ENCODE measurements at places on chromosomes 3 and 15.

- no peak for DNase-seq
Observed at GRCh38 chr3:14552717-14553116, 12.6 kb upstream of the GRIP2 start.

GRCh38 chr15:29589975-29590374 is 232.3 kb downstream of the TJP1 start:
- DNase-seq: no peak

DNA sequence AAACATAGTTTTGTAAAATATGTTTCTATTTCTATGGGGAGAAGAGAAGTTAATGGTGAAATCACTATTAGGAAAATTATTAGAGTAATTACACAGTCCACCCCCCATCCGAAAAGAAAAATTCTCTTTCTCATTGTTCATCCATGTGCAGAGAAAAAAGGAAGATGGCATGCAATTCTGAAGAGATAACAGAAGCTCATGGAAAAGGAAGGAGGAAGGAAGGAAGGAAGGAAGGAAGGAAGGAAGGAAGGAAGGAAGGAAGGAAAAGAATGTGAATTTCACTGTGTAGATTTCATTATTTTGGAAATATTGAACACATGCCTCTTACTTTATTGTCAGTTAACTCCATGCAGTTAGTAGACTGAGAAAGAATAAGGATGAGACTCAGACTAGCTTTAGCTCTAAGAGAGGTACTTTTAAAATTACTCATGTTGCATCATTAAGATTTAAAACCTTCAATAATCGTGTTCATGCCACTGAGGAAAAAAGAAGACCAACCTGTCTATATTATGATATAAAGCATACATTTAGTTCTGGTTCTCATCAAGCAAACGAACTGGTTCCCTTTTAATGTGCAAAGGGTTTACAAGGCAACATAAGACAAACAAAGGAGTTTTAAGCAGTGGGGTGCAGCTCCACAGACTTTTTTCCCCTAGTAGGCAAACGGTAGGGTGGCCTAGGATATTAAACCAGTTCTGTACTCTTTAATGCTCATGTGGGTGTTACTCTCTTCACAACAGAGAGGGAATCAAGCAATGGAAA is 379.6 kb downstream of the FOXP1 start:
- no peak for DNase-seq

DNA sequence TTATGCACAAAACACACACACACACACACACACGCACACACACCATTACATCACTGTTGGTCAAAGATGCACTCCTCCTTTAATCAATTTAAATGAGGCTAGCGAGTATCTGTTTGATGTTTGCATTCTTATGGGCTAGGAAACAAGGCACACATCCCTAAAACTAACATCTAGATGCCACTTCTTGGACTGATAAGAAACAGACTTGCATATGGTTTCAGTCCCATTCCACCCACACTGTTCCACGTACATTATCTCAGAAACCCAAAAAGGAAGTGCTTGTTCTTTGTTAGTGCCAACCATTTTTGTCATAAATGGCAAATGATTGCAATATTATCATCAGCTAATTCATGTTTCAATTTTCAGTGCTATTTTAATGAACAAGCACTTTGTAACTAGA is 69.5 kb downstream of the CCR1 start:
- no peak for DNase-seq

GRCh38 chr3:56681984-56682461 is 1.0 kb downstream of the TASOR start:
- no peak for DNase-seq

DNA sequence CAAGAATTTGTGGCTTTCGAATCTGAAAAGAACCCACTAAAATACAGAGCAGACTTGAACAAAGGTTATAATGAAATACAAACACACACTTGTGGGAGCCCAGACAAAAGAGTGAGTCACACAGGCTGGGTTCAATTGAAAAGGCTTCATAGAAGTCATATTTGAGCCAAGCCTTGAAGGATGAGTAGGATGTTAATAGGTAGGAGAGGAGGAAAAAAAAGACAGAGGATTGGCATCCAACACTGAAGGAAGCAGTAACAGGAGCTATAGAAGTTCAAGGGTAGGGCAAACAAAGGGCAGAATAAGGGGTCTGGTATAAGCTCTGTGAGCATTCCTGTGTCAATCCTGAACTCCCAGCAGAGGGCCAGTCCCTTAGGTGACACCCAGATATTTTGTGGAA is 325.4 kb downstream of the FOXP1 start:
- no peak for DNase-seq

DNA sequence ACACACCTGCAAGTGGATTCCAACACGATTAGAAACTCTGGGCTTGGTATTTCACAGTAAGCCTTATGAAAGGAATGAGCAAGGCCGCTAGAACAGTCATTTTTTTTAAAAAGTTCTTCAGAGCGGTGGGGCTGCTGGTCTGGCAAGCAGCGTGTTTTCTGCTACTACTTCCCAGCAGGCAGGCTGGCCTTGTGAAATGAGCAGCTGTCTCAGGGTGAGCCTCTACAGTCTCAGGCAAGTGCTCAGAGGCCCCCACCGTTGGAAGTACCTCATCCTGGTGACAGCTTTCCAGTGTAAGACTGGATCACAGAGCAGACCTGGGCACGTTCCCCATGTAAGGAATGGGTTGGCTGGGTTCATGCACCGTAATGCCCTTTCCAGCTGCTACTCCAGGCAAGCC is 119.2 kb downstream of the LRIG1 start:
- no peak for DNase-seq

DNA sequence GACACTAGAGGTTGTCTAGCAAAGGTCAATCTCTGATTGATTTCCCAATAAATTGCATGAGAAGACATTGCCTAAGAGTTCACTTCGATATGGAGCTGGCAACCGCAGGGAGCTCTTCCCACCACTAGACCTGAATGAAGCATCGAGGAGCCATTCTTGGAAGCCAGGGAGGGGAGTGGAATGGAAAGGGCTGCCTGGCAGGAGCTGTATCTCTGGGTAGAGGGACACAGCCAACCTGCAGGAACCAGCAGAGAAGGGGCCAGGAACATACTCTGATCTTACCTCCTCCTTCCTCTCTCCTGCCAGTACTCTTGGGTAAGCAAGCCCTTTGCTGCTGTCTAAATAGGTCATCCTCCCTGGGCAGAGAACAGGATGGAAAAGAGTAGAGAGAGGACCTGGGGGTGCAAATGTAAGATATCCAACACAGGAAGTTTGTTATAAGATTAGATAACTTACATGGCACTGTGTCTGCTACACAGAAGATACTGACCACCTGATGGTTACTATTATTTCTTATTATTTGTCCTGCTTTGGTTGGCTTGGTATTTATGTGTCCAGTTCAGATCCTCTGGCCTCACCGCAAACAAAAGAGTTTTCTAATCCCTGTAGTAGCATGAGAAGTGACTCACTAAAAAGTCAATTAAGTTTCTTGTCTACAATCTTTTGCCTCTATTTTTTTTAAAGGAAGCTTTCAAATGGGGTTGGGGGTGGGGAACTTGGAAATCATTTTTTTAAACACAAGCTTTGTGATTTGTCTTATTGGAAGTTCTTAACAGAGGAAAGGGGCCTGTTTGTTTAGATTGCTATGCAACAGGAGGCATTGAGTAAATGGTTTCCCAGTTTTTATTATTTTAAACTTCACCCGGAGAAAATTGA is 156.7 kb upstream of the TSC22D2 start:
- DNase-seq: no peak

DNA sequence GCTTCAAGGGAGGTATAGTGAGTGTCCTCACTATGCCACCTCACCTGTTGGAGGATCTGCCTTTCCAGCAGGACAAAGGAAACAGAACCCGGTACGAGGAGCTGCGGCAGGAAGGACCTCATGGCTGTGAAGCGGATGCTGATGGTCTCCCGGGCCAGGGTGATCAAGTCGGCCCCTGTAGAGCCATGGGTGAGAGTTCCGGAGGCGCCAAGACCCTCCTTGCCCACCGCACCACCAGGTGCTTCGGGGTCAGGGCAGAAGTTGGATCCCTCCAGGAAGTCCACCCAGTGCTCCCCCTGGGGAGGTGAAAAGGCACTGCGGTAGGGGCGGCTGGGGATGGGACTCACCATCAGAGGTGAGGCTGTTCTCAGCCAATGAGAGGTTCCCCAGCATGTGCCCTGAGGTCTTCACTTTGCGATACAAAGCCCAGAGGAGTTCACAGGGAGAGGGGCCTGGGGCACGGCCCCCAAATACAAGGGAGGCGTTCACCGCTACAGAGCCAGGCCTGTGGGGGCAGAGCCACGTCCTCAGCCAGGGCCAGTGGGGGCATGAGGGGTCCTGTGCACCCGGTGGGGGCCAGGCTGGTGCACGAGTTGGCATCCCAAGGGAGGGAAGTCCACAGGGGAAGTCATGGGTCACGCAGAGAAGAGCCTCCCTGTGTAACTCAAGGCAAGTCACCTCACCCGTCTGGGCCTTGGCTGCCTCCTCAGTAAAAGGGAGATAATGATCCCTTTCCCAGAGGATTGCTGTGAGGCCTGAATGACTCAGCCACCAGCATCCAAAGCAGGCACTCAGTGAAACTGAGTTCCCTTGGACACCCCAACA is 27.7 kb downstream of the C15orf39 start:
- no peak for DNase-seq

DNA sequence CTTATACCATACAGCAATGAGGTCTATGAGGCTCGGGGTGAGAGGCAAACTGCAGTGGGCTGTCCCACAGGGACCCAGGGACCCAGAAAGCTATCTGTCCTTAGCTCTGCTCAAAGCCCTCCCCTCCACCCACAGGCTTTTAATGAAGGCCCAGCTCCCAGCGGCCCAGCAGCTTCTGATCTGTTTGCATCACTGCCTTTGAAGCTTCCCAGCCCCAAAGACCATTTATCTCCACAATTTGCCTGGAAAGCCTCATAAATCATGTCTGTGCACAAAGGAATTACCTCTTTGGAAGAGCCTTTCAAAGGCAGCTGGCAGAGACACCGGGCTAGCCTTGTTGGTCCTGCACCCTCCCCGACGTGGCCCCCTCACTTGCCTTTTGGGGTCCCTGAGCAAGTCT is 123.9 kb downstream of the RAB11A start:
- DNase-seq: no peak

GRCh38 chr15:66955871-66956585 is 109.4 kb upstream of the SMAD3 start:
- DNase-seq: no peak

DNA sequence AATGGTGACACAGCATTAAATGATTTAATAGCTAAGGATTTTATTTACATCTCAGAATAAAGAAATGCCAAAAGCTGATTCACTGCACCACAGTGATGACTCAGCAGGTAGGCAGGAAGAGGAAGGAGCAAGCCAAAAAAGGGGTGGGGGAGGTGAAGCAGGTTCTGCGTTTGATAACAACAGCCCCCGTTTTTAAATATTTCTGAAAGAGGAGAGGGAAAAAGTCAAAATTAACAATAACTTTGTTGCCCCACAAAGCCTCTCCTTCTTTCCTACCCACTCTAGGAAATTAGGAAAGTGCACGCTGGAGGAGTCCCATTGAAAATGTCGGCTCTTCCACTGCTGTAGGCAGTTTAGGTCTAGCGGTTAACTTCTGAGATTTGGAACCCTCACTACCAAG is 9.9 kb upstream of the CCDC54 start:
- no peak for DNase-seq

DNA sequence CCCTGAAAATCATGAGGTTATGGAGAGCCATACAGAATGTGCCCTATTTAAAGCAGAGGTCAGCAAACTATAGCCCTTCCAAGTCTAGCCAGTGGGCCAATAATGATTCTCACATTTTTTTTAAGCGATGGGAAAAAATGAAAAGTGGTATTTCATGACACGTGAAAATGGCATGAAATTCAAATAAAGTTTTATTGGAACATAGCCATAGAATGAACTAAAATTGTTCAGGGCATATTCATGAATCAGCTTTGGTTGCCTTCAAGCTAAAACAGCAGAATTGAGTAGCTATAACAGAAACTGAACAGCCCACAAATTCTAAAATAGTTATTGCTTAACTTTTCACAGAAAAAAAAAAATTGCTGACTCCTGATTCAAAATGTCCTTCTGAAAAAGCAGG is 104.5 kb downstream of the TFG start:
- no peak for DNase-seq

DNA sequence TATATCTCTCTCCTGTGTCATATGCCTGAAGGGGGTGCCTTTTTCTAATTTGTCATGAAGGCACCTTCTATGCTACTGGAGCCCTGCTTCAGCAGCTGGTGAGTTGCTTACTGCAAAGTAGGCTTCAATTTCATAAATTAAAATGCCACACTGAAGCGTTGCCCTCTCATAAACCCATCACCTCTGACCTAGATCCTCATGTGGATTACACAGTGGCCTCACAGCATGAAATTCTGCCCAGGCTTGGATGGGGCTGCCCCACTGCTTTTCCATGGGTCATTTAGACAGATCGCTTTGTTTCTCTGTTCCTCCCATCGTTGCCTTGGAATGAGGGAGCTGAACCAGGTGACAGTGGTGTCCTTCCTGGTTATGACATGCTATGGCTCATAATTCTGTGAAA is 131.2 kb downstream of the RPL22L1 start:
- DNase-seq: no peak

GRCh38 chr3:106247902-106248684 is 379.3 kb upstream of the CBLB start:
- no peak for DNase-seq

DNA sequence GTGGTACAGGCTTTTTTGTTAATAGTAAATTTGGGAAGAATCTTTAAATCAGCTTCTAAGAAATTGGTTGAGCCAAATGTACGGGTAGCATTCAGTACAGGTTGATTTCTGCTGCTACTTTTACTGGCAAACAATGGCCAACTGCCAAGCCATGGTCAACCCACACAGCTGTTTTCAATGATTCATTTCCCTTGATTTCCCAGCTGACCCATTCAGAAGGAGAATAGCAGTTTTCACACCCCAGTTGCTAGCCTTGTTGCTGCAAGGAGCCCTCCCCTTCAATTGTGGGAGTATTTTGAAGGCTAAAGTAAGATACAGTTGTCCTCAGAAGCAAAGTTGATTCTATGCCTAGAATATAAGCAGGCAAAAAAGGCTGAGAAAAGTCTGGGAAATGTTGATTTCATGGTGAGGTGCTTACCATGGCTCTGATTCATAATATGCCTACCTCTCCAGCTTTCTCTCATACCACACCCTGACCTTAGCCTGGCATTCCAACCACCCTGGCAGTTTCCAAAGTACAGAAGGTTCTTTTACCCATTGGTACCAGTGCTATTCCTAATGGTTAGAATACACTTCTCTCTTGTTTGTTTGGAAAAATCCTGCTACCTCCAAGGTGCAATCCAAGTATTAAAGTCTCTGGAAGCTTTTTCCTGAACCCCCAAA is 320.3 kb upstream of the TGFBR2 start:
- DNase-seq: no peak
